NCI-H1105 (cell line): ENCODE measurements at places on chromosomes 5 and 9.
A peak's percentile ranks its signal among the peaks of the same experiment; 100 is the strongest.

DNA sequence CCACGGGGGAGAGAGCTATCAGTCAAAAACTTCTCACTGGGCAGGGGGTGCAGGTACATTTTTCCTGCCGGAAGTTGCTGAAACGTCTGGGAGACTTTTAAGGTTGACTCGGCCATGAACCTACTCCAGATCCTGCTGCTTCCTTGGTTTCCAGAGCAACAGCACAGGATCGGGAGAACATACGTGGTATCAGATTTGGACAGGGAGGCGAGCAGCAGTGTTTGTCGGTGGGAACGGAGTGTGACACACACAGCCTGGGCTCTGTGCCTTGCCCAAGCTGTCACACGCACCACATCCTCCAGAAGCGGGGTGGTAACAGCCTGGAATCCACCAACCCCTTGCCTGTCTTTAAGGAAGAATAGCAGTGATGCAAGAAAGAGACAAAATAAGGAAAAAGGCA is 276.5 kb downstream of the SLIT3 start:
- no peak for DNase-seq

GRCh38 chr5:97923496-97923895 is 740.4 kb upstream of the RIOK2 start:
- no peak for DNase-seq

GRCh38 chr9:122819791-122820489 is 8.4 kb downstream of the PDCL start:
- DNase-seq: no peak

DNA sequence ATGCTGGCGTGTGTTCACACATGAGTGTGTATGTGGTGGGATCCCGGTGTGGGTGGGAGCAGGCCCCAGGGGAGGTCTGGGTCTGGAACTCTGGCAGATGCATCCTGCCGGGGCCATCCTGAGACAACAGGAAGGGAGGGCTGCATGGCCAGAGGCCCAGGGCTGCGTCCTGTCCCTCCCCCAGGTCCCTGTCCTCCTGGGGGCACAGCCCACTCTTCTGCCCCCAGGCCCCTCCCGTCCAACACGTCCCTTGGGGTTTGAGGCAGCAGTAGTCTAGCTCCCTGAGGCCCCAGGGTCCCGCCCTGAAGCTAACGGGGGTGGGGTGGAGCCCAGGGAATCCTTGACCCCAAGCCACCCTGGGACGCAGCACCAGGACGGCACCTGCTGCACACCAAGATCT is 16.6 kb downstream of the FLT4 start:
- no peak for DNase-seq

- DNase-seq: no peak
These were observed 17.1 kb upstream of the NRARP start for GRCh38 chr9:137319011-137319738.

DNA sequence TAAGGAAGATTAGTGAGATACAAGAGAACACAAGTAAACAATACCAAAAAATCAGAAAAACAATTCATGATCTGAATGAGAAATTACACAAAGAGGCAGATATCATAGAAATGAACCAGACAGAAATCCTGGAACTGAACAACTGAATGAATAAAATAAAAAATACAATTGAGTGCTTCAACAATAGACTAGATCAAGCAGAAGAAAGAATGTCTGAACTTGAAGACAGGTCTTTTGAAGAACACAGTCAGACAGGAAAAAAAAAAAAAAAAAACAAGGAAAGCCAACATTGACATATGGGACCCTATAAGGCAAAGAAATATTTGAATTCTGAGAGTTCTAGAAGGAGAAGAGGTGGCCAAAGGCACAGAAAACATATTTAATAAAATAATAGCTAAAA is 115.2 kb downstream of the ZDHHC21 start:
- no peak for DNase-seq

- DNase-seq: no peak
These were observed 9.8 kb upstream of the MIER3 start for GRCh38 chr5:56961746-56962145.

GRCh38 chr5:140041492-140042392 is 1.4 kb downstream of the NRG2 start:
- peak; percentile 10 for DNase-seq

DNA sequence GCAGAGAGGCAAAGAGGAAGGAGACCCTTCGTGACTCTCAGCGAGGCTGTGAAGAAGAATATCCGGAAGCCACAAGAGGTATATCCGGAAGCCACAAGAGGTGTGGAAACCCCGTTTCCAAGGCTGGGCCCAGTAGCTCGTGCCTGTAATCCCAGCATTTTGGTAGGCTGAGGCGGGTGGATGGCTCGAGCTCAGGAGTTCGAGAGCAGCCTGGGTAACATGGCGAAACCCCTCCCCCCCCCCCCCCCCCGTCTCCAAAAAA is 612 bp upstream of the BBLN start:
- no peak for DNase-seq

DNA sequence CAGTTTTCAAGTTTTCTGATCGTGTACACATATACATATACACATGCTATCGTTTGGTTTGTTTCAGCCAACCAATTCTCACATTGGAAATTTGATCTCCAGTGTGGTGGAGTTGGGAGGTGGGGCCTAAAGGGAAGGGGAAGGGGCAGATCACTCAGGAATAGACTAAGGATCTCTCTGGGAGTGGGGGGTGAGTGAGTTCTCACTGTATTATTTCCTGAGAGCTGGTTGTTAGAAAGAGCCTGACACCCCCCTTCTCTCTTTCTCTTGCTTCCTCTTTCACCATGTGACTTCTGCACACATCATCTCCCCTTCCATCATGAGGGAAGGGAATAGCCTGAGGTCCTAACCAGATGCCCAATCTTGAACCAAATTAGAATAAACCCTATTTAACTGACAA is 551.7 kb downstream of the MAT2B start:
- DNase-seq: no peak

- no peak for DNase-seq
These were observed 389.2 kb downstream of the MAT2B start for GRCh38 chr5:163894645-163895044.

GRCh38 chr9:84070590-84070989 is 90.0 kb downstream of the RMI1 start:
- DNase-seq: no peak

GRCh38 chr5:126656401-126657007 is 55.8 kb downstream of the PHAX start:
- peak; percentile 15 for DNase-seq

GRCh38 chr9:82791692-82792091 is 271.2 kb downstream of the RASEF start:
- no peak for DNase-seq

- no peak for DNase-seq
These were observed 12.5 kb downstream of the WDR70 start for GRCh38 chr5:37391591-37391990.

- DNase-seq: no peak
These were observed 391 bp upstream of the NRG2 start for GRCh38 chr5:140043508-140043872.

DNA sequence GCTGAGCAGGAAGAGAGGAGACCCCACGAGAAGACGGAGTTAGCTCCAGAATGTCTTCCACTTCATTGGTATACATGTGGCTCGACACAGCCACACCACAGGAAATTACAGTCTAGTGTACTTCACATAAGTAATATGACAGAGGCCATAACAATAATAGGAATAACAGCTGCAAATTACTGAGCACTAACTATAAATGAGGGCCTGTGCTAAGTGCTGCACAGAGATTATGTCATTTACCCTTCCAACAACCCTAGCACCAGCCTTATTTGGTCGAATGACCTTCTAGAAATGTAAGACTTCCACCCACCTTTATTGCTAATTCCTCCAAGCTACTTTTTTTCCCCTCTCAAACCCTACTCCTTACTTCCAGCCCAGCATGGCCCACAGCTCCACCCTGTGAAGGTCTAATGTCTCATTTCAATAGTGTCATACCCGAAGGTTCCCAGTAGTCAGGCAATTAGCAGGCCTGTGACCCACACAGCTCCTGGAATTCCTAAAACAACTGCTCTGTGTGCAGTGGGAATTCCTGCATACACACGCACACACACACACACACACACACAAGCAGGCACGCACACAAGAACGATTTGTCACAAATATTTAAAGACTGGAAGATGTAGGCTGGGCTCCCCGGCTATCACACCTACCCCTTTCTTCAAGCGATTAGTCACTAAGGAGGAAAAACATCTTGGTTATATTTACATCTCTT is 134.5 kb downstream of the FRMD3 start:
- DNase-seq: no peak

GRCh38 chr5:160083501-160083900 is 35.7 kb downstream of the PWWP2A start:
- no peak for DNase-seq

GRCh38 chr5:94471521-94471920 is 146.9 kb downstream of the KIAA0825 start:
- DNase-seq: no peak

- no peak for DNase-seq
These were observed 8.4 kb upstream of the AMACR start for GRCh38 chr5:34016222-34016621.

DNA sequence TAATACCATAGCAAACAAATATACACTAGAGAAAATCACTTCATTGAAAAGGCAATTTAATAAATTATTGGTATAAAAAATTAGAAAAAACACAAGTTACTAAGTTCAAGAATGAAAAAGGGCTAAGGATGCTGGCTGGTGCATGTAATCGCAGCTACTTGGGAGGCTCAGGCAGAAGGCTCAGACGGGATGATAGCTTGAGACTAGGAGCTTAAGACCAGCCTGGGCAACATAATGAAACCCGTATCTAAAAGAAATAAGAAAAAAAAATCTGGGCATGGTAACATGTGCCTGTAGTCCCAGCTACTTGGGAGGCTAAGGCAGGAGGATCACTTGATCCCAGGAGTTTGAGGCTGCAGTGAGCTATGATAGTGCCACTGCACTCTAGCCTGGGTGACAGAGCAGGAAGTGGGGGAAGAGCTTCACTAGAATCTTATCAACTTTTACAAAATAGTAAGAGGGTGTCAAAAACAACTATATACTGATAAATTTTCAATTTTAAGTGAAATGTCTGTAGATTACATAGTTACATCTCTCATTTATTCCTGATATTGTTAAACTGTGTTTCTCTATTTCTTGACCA is 42.2 kb upstream of the PPP2CA start:
- DNase-seq: no peak

GRCh38 chr9:105485131-105485530 is 37.3 kb downstream of the FSD1L start:
- DNase-seq: no peak

DNA sequence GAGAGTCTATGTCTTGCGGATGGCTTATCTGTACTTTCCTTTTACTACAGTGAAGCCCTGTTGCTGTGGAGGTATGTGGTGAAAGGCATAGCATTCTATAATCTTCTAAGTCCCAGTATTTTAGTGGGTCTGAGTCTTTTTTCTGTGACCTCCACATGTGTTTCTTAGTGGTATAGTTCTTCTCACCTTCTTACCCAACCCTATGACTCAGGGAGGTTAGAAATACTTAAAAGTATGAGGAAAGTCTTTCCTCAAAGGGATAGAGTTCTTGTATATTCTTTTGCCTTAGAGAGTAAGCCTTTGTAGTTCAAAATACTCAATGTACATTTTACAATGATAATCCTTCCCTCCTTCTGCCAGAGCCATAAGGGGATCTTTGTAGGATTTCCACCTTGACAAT is 621.9 kb upstream of the CTNND2 start:
- no peak for DNase-seq

- DNase-seq: no peak
These were observed 23.9 kb upstream of the CTSL start for GRCh38 chr9:87701931-87702421.

DNA sequence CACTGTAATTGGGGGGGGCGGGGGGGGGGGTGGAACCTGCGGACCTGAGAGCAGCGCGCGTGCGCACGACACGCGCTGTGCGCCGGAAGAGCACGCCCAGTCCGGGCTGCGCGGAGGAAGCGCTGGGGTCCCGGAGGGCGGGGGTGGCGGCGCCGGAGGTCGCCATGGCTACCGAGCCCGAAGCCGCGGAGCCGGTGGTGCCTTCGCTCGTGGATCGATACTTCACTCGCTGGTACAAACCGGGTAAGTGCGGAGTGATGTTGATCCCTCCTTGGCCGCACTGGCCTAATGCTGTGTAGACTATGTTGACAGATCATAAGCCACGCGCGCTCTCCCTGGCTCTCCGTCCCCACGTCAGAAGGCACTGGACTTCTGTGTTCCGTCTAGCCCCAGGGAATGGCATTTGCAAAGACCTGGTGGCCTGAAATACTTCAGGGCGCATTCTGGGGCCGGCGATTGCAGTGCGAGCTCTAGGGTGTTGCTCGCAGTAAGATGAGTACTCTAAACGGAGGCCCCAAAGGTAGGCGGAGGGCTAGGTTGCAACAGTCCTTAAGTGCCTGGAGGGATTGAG is at the start of gene ABITRAM:
Gene ABITRAM (plus strand): TSS at position 78 of the 571 bp plus-strand sequence. CDS start 87 bp downstream, at position 165.
- DNase-seq: peak; percentile 83

DNA sequence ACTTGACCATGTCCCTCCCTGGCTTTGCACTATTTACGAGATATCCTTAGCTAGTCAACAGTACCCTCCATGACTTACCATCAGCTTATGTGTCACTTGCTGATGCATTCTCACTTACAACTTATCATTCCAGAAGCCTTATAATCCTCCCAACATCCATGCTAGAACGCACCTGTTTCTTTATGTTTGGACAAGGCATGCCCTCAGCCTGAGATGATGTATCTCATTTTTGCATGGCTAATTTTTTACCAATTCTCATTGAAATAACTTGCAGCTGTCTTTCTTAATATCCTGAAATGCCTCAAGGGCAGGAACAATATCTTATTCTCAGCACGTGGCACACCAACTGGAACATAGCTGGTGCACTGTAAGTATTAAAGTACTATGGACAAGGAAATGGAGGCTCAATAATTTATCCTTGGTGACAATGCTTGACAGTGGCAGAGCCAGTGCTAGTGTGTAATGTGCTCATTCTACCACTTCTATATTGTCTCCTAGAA is 281.6 kb downstream of the SLF1 start:
- no peak for DNase-seq

DNA sequence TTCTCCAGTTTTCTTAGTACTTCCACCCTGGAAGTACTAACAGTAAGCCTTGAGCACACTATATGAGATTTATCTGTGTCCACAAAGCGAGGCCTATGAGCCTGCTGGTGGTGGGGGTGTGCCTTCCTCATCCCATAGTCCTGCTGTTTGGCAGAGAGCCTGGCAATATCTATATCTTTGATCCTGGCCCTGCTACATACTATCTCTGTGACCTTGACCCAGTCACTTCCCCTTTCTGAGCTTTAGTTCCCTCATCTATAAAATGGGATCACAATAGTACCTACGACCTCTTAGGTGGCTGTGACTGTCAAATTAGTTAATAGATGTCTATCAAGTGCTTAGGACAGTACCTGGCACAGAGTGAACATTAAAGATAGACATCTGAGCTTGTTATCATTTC is 114.6 kb upstream of the SAP30L start:
- DNase-seq: no peak

DNA sequence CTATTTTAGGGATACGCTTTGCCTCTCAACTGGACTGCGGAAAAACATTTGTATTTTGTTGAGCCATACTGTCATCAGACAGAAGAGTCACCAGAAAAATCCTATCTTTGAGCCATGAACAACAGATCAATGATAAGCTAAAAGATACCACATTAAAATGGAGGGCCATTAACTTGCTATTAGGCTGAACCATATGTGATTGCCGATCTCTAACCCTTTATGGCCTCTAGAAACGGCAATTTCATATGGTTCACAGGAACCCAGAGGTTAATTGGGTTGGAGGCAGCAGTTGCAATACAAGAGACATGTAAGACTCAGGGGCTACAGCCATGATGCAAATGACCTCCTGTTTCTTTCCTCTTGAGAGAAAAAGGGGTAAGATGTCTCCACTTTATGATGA is 69.8 kb downstream of the MYO10 start:
- no peak for DNase-seq

- no peak for DNase-seq
These were observed 24.7 kb downstream of the TPPP start for GRCh38 chr5:668283-668995.

GRCh38 chr5:78411586-78411985 is 51.2 kb downstream of the SCAMP1 start:
- no peak for DNase-seq
